Fibroblast of mammary gland (primary cell): ENCODE measurements at places on chromosomes 1 and 21.
A peak's percentile ranks its signal among the peaks of the same experiment; 100 is the strongest.

- DNase-seq, result no peak
Measured at GRCh38 chr1:161068306-161069234, 1.1 kb downstream of the ARHGAP30 start.

DNA sequence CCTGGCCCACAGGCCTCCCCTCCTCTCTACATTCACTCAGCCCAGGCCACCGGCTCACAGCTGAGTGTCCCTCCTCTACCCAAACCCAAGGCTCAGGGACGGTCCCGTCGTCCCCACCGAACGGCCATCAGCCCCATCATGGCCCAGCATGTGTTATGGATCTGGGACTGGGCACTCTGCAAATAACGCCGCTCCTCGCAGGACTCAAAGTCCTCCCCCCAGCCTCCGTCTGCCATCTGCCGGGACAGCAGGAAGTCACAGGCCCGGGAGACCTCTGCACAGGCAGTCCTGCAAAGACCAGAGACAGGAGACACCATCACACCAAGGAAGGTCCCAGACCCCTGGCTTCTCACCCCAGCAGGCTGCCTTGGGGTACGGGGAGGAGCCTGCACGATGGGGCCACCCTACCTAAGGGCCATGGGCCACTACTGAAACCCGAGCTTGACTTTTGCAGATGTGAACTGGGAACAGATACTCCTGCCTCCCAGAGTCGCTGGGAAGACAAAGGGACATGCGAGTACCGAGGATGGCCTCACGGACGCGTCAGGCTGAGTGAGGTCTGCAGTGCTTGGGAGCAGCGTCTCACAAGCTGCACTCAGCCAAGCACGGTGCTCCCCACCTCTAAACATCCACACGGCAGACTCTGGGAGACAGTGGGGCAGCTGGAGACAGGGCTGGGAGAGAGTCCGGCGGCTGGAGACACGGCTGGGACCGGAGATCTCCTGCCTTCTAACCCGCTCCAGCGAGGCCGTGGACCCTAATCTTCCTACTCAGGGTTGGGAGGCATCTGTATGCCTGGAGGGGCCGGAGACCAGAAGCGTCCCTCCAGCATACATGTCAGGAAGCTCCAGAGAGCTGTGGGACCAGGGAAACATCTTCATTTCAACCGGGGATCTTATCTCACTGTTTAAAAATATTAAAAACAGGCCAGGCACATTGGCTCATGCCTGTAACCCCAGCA, 10.4 kb upstream of the SPATC1L start:
- no peak for DNase-seq

- peak; percentile 55 for DNase-seq
Measured at GRCh38 chr1:59366346-59366745, 69.5 kb downstream of the FGGY start.

DNA sequence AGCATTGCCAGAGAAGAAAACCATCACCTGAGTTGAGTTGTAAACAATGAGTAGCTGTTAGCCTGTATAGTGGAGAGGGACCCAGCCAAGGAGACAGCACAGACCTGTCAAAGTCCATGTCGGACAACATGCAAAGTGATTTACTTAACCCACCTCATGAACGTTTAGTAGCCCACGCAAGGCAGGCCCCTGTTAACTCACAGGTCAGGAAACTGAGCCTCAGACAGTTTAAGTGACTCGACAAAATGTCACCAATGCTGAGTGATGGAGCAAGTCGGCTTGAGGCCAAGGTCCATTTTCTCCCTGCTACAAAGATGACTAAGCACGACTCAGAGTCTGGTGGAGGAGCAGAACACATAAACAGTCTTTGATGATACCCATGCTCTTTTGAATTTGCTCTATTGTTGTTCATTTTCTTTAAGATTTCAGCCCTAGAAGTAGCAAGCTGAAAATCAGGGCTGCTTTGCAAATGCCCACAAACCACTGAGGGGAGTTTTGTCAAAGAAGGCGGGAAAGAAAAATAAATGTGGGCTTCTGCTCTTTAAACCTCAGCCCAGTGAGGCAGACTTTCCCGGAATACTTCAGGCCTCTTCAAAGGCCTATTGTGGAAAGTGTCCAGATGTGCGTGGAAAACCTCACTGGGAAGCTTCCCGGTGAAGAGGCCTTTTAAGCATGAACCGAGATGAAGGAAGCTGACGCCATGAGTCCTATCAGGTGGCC, 83.8 kb upstream of the HOOK1 start:
- peak; percentile 99 for DNase-seq

- peak; percentile 20 for DNase-seq
Measured at GRCh38 chr1:204075139-204075521, 2.2 kb downstream of the SOX13 start.

DNA sequence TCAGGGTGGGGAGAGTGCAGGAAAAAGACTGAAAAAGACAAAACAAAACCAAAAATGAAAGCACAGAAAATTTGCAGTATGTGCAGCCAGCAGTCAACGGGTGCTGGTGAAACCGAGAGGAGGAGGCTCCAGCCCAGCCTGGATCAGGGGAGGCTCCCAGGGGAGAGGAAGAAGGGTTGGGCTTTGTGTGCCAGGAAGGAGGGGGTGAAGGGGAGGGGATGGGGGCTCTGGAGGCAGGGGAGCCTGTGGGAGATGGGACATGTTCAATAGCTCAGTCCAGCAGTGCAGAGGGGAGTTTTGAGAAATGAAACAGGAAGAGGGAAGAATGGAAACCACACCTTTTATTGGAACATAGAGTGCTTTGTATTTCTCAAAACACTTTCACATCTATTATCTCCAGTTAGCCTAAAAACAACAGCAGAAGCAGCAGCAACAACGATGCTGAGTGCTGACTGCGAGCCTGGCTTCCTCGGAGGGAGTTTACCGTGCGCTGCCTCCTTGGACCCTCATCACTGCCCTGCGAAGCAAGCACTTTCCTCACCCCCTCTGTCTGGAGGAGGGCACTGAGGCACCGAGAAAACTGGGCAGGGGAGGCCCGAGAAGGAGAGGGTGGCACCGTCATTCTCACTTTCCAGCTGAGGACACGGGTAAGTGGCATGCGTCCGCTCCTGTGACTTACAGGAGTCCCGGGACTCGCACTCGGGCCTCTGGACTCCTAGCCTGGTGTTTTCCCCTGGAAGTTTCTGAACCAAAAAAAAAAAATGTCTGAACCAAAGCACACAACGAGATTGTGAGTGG, 62.9 kb downstream of the MDM4 start:
- DNase-seq, result peak; percentile 18
